Thymus (tissue), 14 donors: ENCODE measurements at places on chromosomes 3 and 15.

- DNase-seq: no peak
Observed at GRCh38 chr3:142902356-142902755, 13.5 kb upstream of the PCOLCE2 start.

- no peak for DNase-seq
Observed at GRCh38 chr3:54985856-54986255, 58.0 kb upstream of the LRTM1 start.

- DNase-seq: no peak
Observed at GRCh38 chr3:148173851-148174250, 523.9 kb upstream of the AGTR1 start.

- DNase-seq: no peak
Observed at GRCh38 chr3:116045314-116045713, 400.0 kb downstream of the LSAMP start.

GRCh38 chr15:22908830-22909229, 70.4 kb downstream of the NIPA2 start:
- DNase-seq: no peak

- DNase-seq: no peak
Observed at GRCh38 chr15:40045572-40046217, 6.7 kb upstream of the SRP14 start.

DNA sequence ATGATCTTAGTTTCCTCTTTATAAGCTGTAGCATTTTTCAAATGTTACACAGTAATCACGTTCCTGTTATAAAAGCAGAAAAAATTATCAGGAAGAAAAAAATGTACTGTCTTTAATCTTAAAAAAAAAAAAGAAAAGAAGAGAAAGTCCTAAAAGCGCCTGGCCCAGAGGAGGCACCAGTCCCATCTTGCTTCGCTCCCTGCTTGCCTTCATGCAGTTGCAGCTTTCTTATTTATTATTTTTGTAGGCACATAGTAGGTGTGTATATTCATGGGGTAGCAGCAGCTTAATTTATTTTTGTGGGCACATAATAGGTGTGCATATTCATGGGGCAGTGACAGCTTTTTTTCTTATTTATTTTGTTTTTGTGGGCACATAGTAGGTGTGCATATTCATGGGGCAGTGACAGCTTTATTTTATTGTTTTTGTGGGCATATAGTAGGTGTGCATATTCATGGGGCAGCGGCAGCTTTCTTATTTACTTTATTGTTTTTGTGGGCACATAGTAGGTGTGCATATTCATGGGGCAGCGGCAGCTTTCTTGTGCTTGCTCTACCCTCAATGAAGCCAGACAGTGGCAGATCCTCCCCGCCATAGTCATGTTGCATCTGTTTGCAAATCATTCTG, 5.5 kb upstream of the EHD4 start:
- DNase-seq: no peak

DNA sequence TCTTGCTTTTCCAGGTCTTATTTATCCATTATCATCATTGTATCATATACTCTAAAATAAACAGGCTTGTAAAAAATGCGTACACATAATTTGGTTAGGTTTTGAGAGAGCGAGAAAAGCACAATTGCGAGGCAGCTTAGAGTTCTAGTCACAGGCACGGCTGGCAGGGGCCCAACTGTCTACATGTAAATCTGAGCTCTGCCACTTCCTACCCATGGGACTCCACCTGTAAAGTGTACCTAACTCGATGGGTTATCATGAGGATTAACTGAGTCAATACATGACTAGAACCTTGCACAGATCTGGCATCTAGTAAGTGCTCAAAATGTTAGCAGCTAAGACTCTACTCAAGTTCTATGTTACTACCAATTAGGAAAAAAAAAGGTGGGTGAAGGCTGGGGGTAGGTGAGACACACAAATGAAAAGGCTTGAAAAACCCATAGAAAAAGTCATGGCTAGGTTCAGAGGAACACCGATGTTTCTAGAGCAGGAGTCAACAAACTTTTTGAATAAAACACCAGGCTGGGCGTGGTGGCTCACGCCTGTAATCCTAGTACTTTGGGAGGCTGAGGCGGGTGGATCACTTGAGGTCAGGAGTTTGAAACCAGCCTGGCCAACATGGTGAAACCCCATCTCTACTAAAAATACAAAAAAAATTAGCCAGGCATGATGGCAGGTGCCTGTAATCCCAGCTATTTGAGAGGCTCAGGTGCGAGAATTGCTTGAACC, 36.2 kb downstream of the GLB1 start:
- no peak for DNase-seq

DNA sequence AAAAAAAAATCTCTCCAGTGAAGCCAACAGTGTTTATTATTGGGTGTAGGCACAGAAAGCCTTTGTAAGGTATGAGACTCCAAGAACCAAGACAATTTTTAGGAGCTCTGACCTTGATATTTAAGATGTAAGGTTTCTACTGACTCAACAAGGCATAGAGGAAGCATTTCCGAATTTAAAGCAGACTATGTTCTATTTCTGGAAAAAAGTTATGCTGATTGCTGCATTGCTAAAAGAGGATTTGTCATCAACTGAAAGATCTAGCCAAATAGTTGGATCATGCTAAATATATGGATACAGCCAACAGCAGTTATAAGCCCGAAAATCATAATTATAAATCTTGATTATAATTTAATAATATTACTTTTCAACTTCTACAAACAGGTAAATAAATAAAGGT, 53.3 kb upstream of the MELTF start:
- DNase-seq: no peak

DNA sequence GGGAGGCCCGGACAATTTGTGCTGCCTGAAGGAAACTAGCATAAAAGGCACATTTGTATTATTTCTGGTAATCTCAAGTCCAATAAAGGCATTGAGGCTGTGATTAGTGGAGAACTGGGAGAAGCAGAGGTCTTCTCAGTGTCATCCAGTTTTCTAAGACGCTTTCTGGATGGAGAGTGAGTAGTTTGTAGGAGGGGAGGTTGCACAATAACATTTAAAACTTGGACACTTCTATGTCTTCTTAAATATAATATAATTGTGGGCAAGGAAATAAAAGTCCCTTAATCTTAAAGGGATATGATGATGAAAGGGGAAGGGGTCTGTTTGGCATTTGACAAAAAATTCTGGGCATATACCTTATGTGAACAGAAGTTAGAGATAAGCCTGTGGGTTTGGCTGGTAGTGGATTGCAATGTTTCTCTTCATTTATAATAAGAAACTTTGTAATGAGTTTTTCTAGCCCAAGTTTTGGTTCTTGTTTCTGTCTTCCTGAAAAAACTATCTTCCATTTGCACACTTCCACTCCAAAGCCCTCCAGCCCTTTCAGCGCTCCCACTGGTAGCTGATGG, 291.6 kb upstream of the TGFBR2 start:
- no peak for DNase-seq

DNA sequence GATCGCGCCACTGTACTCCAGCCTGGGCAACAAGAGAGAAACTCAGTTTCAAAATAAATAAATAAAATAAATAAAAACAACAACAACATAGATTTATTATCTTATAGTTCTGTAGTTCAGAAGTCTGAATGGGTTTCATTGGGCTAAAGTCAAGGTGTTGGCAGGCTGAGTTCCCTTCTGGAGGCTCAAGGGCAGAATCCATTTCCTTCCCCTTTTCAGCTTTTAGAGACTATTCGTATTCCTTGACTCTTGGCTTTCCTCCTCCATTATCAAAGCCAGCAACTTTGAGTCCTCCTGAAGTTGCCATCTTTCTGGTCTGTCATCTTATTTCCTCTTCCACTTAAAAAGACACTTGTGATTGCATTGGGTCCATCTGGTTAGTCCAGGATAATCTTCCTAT, 12.1 kb downstream of the BLM start:
- DNase-seq: no peak

GRCh38 chr15:68518785-68519430, 59.9 kb upstream of the CORO2B start:
- no peak for DNase-seq

- no peak for DNase-seq
Observed at GRCh38 chr3:25578059-25578458, 86.6 kb downstream of the TOP2B start.

DNA sequence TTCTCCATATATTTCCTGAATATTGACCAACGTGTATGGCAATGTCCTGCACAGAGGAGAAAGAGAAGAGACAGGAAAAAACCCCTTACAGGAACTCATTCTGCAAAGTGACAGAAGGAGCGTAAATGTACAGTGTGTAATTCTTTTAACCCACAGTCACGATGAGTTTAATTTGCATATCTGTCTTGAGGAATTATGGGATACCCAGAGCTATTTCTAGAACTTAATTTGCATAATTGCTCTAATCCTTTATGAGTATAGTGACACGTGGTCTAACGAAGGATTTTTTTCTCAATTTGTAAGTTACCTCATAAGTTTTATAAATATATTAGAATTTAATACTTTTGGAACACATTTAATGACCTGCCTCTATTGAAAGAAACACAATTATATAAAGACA, 9.8 kb downstream of the GPR27 start:
- no peak for DNase-seq

DNA sequence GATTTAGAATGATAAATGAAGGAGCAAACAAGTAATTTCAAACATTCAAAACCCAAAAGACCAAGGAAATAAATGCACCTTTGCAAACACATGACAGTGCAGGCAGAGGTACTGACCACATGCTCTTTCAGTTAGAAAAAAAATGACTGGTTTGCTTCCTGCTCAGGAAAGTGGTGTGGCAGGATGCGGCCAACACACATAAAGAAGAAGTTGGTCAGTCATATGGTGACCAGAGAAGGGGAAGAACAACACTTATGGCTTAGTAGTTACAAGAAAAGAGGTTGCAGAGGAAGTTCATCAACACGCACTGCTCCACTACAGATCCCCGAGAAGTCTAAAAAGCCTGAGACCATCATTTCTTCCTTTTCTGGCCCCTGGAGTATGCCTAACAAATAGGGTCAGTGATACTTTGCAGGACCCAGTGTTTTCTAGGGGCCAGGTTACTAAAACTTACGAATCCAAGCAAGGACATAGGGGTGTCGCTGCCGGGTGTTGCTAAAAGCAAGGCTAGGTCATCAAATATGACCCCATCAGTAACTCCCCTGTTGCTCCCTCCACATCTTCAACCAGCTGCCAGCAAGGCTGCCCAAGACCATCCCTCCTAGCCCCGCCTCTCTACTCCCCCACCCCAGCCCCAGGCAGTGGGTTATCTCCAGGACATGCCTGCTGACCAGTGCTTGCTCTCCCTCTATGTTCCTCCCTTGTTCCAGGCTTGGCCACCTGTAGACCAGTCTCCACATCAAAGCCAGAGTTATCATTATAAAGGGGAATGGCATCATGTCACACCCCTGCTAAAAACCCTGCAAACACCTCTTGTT, 11.2 kb downstream of the ATP8B4 start:
- DNase-seq: no peak

DNA sequence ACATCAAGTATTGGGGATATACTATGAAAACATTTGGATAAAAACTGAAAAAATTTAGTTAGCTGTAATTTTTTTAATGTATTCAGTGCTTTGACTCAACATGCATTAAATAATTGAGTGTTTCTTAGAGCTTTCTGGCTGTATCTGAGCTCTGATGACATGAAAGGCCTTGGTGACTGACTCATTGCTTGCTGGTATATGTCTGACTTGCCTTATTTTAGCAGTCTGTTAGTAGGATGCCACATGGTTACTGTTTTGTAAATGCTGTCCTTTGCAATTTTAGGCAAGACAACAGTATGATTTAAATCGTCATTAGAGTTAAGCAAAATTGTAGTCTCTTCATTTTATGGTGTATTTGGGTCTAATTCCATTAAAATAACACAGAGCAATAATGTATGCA, 199.2 kb downstream of the GHSR start:
- DNase-seq: no peak

DNA sequence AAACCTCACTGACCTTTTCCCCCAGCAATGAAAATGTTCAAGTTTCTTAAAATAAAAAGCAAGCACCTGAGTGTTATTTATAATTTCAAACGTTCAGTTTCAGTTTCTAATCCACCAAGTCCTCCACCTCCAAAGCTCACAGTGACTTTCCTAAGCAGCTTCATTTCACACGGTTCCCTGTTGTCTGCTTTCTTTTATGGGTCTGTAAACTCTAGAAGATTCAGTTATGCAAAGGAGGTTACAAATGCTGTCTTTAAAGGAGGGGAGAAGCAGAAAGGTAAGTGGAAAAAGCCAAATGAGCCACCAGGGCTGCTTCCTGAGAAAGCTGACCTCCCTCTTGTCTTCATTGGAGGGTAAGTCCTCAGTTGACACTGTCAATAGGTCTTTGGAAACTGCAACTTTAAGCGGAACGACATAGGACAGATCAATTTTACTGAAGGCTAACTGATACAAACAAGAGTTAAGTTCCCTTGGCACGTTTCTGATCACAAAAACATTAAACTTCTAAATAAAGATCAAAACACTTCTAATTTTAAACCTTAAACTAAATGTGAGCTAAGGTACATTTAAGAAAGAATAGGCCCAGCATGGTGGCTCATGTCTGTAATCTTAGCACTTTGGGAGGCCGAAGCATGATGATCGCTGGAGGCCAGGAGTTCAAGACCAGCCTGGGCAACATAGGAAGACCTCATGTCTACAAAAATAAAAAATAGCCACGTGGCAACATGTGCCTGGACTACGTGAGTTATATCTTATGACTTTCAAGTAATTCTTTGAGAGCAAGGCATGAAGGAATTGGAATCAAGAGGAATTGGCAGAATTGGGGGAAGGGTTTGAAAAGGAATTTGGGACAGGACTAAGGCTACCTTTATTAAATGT, 151.9 kb upstream of the UBE2E1 start:
- DNase-seq: peak; percentile 26

DNA sequence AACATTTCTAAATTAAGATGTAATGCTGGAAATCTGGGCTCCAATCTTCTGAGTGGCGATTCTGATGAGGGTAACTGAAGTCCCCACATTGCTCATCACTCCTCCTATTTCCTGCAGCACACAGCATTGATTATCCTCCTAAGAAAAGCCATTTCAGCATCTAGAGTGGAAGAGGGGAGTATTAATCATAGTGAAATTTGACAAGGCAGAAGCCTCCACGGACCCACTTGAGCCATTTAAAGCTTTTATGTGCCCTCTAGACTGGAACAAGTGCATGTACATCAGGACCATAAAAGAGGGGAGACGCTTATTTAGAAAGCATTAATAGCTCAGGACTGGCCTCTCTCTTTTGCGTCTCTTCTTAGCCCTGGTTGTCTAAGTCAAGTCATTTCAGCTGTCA, 25.8 kb downstream of the AQP9 start:
- no peak for DNase-seq

DNA sequence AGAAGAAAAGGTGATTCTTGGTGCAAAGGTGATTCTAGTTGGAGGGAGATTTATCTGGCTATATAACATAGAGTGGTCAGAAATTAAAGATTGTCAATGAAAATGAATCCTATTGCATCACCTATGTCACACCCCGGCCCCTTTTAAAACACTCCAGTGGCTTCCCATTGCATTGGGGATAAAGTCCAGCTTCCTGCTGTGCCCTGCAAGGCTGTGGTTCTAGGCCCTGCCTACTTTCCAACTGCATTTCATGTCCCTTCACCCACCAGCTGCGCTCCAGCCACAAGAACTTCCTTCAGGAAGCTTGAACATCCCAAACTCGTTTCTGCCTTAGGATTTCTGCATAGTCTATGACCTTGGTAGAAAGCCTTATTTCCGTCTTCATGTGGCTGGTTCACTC, 118.7 kb upstream of the UMPS start:
- DNase-seq: no peak

GRCh38 chr3:160127308-160127707, 97.9 kb upstream of the C3orf80 start:
- no peak for DNase-seq

GRCh38 chr15:42138968-42139386, 17.5 kb downstream of the PLA2G4F start:
- DNase-seq: no peak
